ENCODE measurements at places on chromosomes 5 and 9.

DNA sequence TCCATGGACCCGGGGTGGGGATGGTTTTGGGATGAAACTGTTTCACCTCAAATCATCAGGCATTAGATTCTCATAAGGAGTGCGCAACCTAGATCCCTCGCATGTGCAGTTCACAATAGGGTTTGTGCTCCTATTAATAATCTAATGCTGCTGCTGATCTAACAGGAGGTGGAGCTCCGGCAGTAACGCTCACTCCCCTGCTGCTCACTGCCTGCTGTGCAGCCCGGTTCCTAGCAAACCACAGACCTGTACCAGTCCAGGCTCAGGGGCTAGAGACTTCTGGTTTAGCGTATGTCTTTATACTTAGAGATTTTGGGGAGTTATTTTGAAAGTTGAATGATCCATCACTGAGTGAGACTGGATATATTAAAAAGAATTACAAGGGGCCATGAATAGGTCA, 50.2 kb downstream of the RICTOR start:
- DNase-seq, result no peak

GRCh38 chr9:129176701-129177442, 1.2 kb downstream of the IER5L start:
- no peak for DNase-seq

- no peak for DNase-seq
Observed at GRCh38 chr5:84259283-84260045, 125.2 kb downstream of the EDIL3 start.

DNA sequence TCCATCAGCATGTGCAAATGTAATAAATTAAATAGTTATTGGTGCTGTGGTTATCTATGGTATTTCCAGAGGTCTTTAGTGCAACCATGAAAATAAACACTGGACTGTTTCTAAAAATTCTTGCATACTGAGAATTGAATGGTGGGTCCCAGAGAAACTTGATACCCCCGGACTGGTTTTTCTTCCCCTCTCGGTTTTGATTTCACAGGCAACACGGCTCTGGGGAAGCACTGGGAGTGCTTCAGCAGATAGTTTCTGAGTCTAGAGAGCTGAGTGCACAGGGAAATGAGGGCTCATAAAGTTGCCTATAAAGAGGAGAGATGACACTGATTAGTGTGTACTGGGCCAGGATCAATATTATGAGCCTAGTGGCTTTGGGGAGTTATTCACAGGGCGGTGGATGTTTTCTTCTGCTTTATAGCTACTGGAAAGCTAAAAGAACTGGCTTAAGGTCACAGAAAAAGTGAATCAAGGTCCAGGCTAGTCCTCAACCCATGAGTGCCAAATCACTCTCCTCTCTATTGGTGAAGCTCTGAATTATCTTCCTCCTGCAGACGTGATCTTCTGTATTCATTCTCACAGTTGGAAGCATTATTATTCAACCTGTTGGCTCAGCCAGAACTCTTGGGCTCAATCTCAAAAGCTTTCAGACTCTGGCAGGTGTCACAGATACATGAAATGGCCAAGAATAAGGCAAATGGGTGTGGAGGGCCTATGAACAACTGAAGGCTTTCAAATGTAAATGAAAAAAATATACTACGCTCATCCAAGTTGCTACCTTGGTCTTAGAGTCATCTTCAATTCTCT, 170.2 kb upstream of the HMHB1 start:
- no peak for DNase-seq

DNA sequence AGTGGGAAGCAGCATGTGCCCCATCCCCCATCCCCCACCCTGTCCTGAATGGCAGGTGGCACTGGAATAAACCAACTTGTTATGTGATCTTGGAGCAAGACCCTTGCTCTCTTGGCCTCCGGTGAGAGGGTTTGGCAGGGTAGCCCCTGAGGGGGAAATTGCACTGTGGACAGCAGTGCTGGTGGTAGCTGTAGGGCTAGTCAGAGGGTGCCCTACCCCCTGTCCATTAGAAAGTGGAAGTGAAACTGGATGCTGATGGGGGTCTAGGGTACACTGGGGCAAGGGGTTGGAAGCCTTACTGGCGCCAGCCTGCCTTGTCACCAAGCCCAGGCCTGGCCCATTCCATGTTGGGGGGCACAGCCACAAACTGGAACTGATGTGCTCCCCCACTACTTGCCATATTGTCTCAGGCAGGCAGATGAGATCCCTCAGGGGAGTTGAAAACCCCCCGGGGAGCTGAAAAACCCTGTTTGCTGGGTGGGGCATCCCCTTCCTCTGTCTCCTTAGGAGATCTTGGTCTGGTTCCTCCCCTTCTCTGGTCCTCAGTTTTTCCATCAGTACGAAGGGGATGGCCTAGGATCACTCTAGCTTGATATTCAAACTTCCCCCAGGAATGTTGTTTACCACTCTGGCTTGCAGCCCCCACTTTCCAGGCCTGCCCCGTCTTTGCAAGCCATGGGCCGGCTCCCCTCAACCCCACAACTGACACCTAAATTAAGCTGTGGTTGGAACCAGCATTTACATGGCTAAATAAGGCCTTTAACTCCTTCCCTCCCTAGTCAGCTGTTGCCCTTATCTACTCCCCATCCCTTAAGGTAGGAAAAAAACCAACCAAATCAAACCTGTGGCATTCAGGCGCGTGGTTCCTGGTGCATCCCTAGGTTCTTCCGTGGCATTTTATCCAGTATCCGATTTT, 14.4 kb upstream of the SYNPO start:
- no peak for DNase-seq

- no peak for DNase-seq
Observed at GRCh38 chr5:167905919-167906853, 385.3 kb upstream of the WWC1 start.

DNA sequence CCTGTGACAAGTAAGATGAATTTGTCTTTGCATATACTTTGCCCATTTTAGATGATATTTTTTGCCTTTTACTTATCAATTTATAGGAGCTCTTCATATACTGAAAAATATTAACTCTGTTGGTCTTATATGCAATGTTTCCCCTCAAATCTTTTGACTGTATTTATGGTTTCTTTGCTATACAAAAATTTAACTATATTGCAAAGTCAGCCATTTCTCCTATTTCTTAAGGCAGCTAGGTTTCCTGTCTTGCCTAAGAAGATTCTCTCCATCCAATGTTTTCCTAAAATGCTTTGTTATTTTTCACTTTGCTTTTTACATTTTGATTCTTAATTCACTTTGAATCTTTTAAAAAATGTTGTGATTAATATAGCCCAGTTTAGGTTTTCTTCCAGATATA, 273.1 kb downstream of the NSG2 start:
- DNase-seq, result no peak

DNA sequence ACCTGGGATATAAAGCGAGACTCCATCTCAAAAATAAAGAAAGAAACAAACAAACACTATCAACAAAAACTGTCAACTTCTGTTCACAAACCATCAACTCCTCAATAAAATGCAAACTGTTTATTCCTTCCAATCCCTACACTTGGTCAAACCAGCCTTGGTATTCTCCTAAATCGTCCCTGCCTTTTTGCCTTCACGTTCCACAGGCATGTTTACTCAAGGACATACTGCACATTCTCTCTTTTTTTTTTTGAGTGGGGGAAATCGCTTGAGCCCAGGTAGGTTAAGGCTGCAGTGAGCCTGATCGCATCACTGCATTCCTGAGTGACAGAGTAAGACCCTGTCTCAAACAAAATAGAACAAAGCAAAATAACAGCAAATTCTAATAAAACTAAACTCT, 13.0 kb downstream of the UBAP2 start:
- no peak for DNase-seq

GRCh38 chr9:133472277-133472645, 6.6 kb downstream of the SLC2A6 start:
- DNase-seq, result no peak

DNA sequence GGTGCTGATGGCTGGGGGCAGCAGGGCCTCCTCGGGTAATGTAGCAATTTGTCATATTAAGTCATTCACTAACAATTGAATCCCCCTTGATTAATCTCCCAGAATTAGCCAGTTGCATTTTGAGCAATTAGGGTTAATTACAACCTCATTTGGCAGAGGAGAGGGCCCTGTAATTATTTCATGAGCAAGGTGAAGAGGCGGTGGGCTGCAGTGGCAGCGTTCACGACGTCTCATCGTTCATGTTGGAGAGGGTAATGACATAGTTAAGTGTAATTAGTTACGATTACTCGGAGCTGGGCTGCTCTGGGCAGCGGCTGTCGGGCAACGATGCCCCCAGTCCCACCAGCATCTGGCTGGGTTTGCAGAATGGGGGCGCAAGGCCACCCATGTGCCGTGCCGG, 46.0 kb downstream of the NEK6 start:
- DNase-seq, result no peak

DNA sequence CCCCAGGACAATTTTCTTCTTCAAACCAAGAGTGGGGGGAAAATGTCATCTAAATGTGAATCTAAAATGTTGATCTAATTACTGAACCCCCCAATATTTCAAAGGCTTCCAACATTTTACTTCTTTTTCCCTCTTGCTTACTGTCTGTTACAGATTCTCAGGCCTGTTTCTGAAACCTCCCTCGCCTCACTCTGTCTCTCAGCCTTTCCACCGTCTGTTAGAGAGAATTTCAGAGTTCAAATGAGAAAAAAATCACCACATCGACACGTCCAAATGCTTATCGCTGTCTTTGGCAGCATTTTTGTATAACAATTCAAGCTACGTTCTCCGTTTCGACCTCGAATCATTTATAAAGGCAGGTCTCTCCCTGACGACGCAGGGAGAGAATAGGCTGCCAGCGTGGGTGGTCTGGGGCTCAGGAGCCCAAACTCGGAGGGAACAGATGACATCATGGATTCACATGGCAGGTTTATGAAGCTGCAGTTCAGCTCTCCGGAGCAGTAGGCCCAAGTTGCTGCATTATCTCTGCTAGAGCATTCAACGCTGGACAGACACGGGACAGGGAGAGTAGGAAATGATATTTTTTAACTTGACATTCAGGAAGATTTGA, 139.8 kb downstream of the GAS1 start:
- no peak for DNase-seq

All from stimulated activated CD8-positive, alpha-beta memory T cell treated with anti-CD3 and anti-CD28 coated beads, Interleukin-2, amount 100 ng/mL, for 1 hour (primary cell).